ENCODE measurements at places on chromosomes 5 and 9.

GRCh38 chr9:98132806-98133631 is 14.0 kb upstream of the TRIM14 start:
- DNase-seq: no peak

DNA sequence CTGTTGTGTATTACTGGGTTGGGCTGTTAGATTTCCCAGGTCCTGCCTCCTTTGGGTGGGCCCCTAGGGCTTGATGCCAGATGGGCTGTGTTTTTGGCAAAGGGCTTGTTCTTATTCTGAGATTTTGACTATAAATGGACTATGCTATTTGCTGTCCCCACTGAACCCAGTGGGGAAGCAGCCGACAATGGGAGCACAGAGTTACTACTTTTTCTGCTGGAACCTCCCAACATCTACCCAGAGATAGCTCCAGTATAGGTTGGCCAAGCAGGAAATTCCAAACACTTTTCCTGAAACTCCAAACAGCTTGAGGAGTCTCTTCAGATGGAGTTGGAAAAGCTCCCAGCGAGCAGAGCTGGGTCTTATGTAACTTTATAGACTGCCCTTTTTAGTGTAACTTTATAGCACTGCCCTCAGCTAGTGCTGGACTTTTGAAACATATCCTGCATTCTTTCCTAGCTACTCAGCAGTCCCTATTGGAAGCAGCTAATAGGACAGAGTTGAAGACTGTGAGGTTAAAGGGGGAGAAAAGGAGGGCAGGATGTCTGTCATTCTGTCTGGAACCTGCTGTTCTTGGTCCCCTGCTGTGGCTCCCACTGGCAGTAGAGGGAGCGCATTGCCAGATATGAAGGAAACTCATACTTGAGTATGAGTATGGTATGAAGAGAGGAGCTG is 21.0 kb downstream of the RUSC2 start:
- DNase-seq: no peak

DNA sequence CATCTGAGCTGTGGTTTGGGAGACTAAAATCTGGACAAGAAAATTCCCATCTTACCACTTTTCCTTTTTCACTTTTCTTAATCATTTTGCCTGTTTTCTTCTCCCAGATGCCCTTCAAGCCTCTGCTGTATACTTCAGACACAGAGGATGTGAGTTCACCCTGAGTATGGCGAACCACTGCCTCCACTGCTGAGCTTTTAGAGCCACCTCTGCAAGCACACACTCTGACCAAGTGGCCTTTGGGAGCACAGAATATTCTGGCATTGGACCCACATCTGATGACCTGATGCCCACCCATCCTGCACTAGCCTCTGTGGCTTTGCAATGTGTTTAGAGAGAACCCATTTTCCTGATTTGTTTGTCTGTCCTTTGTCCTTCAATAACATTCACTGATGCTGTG is 32.5 kb downstream of the TERT start:
- no peak for DNase-seq

- no peak for DNase-seq
These were observed 2.3 kb downstream of the COL27A1 start for GRCh38 chr9:114157516-114158176.

GRCh38 chr9:127318651-127319167 is 54.1 kb downstream of the GARNL3 start:
- no peak for DNase-seq

GRCh38 chr9:13983607-13984006 is 330.3 kb downstream of the NFIB start:
- no peak for DNase-seq

- DNase-seq: no peak
These were observed 25.0 kb upstream of the C5orf47 start for GRCh38 chr5:173963867-173964441.

DNA sequence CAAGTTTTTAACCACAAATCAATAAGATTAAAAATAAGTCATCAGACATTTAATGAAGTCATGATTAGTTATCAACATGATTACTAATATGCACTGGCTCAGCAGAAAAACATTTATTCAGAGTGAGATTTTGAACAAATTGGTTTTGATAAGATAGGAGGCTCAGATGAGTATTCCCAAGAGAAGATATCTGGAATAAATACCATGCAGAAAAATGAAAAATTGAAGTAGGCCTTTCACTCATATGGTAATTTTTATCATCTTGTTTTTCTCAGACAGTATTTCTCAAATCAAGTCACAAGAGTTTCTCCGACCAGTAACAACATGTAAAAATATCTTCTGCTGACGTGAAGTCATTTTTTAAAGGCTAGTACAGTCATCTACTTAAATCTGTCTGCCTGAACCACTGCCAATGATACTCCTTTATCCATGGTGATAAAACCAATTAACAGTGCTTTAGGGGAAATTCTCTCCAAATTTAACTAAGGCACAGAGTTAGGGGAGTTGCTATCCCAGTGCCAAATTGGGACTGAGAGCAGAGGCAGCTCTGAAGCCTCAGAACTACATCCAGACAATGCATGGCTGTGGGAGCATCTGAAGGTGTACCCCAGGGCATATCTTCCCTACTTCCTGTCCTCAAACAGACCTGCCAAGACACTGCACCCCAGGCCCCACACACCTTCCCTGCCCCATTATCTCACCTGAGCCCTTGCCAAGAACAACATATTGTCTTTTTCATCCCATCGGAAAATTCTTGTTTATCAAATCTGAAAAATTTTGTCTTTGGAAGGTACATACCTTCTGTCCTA is 105.5 kb upstream of the TSLP start:
- DNase-seq: no peak

DNA sequence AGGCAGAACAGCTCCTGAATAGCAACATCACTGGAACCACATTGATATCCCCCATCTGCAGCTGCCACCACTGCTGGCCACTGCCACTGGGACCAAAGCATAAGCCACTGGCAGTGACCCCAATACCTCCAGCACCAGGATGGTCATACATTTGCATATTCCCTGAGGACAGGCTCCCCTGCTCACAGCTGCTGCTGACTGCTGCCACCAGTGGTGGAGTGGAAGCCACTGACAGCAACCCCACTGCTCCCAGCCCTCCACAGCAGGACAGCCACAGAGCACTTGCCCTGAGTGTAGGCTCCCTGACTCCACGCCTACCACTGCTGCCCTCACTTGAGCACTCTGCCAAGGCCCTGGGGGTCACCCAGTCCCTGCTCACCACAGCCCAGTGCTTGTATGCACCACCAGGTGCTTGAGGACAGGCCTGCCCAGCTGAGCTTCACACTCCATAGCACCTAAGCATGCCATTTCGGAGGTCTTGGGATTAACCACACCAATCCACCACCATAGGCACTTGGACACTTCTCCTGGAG is 327.4 kb upstream of the RPS23 start:
- DNase-seq: no peak

DNA sequence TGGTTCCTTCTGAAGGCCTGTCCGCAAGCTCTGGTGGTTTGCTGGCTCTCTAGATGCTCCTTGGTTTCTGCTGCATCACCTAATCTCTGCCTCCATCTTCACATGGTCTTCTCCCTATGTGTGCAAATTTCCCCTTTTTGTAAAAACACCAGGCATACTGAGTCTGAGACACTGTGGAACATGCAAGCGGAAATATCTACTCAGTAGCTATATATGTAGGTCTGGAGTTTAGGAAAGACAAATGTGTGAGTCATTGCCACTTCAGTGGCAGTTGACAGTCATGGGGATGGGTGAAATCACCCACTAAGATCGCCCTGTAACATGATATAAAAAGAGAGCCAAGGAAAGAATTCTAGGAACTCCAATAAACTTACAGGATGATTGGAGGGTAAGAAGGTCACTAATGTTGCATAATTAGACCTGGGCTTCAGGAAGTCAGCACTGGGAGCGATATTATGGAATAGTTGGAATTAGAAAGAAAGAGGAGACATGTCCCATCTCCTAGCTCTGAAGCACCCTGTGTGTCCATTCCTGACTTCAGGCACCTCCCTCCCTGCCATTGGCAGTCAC is 22.7 kb upstream of the UBLCP1 start:
- DNase-seq: no peak
